Small intestine (tissue), 16 donors: ENCODE measurements at places on chromosomes 12 and 14.

DNA sequence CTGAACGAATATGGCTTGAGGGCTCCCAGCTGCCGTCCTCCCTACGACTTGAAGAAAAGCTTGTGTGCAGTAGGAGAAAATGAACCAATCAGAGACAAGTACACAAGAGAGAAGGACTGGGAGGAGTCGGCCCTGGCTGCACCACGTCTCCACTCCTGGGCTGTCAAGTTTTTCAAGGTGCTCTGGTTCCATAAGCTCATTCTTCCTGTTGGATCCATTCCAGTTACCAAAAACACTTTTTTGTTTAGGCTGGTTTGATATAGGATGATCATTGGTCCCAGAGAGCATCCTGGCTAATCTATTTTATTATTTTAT, 2.8 kb upstream of the A2ML1 start:
- H3K27me3 ChIP-seq, result no peaks in the 10 kb centered on the region
- H3K4me1 ChIP-seq, result no peaks in the 10 kb centered on the region
- no peaks in the 10 kb centered on the region for H3K36me3 ChIP-seq
- H3K4me3 ChIP-seq, result no peak overlapping the region
- no peak for DNase-seq
- no peak overlapping the region for H3K27ac ChIP-seq

- no peaks in the 10 kb centered on the region for H3K27me3 ChIP-seq
- DNase-seq, result peak; percentile 59
- peaks cover 28% of the 10 kb centered on the region for H3K4me1 ChIP-seq
- H3K36me3 ChIP-seq, result no peaks in the 10 kb centered on the region
- no peak overlapping the region for H3K27ac ChIP-seq
Measured at GRCh38 chr12:52119398-52120254, 40.1 kb downstream of the SMIM41 start.

DNA sequence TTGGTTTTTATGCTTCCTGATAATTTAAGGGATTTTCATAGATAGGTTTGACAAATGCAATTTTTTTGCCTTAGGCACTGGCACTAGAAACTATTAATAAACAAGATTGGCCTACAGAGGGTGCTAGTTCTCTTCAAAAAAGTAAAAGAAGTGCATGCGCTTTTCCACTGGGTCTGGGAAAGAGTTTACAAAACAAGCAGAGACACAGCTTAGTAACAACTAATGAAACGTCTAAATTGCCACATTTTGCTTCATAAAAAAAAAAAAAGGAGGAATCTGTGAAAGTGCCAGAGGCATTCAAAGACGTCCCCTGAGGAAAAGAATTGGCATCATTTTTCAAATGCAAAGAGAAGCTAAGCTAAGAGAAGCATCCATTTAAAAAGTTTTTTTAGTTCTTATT, 58.3 kb upstream of the EEA1 start:
- H3K4me3 ChIP-seq, result no peak overlapping the region
- DNase-seq, result peak; percentile 78
- H3K27me3 ChIP-seq, result no peaks in the 10 kb centered on the region

- H3K4me1 ChIP-seq, result no peaks in the 10 kb centered on the region
- H3K36me3 ChIP-seq, result no peaks in the 10 kb centered on the region
- no peaks in the 10 kb centered on the region for H3K27me3 ChIP-seq
- DNase-seq, result no peak
- no peak overlapping the region for H3K27ac ChIP-seq
- no peak overlapping the region for H3K4me3 ChIP-seq
Measured at GRCh38 chr12:70157099-70157498, 86.1 kb upstream of the CNOT2 start.

GRCh38 chr12:48831257-48831656, 13.0 kb downstream of the CACNB3 start:
- peaks cover 34% of the 10 kb centered on the region for H3K36me3 ChIP-seq
- H3K4me3 ChIP-seq, result no peak overlapping the region
- DNase-seq, result no peak
- H3K27ac ChIP-seq, result no peak overlapping the region
- H3K27me3 ChIP-seq, result no peaks in the 10 kb centered on the region

- H3K36me3 ChIP-seq, result no peaks in the 10 kb centered on the region
- no peak overlapping the region for H3K4me3 ChIP-seq
- DNase-seq, result no peak
- H3K27me3 ChIP-seq, result no peaks in the 10 kb centered on the region
- H3K4me1 ChIP-seq, result no peaks in the 10 kb centered on the region
Measured at GRCh38 chr14:77786148-77786547, 13.8 kb upstream of the ADCK1 start.

DNA sequence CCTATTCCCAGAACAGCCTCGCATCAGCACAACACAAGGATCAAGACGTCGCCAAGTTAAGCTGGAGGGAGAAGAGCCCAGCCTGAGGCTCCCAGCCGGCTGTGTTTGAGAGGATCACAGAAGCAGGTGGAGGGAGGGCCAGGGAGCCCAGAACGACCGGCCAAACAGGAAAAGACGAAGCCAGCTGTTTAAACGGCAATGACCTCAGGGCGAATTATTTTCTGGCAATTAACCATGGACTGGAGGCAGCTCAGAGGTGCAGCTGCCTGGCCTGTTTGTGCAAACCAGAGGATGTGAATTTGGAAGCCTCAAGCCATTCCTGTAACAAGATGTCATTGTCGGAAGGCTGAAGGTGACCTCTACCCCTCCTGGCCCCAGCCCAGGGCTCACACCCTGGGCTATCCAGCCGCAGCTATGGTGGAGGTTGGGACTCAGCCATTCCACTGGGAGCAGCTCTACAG, 175.8 kb upstream of the PRMT8 start:
- no peak overlapping the region for H3K27ac ChIP-seq
- no peak overlapping the region for H3K4me3 ChIP-seq
- peak; percentile 6 for DNase-seq
- no peaks in the 10 kb centered on the region for H3K36me3 ChIP-seq

DNA sequence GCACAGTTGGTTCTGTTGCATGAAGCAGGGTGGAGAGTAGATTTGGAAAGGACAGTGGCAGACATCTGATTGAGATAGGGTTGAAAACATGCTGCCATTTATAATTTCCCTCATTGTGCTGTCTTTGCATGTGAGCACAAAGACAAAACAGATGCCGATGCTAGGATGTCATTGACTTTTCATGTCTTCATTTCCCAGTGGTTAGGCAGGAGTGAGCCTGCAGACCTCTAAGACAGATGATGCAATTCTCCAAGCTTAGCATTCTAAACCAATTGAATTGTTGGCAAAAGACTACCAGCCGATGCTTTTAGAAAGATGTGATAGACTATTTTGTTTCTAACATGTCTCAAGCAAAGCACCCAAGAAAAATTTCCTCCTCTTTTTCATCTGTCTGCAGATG, 37.1 kb upstream of the PELI2 start:
- H3K4me1 ChIP-seq, result no peaks in the 10 kb centered on the region
- DNase-seq, result no peak
- H3K4me3 ChIP-seq, result no peak overlapping the region
- H3K27ac ChIP-seq, result no peak overlapping the region

GRCh38 chr14:94001016-94001415, 3.9 kb downstream of the CCDC197 start:
- no peak overlapping the region for H3K4me3 ChIP-seq
- H3K27me3 ChIP-seq, result no peaks in the 10 kb centered on the region
- H3K27ac ChIP-seq, result no peak overlapping the region
- H3K4me1 ChIP-seq, result no peaks in the 10 kb centered on the region
- no peaks in the 10 kb centered on the region for H3K36me3 ChIP-seq

DNA sequence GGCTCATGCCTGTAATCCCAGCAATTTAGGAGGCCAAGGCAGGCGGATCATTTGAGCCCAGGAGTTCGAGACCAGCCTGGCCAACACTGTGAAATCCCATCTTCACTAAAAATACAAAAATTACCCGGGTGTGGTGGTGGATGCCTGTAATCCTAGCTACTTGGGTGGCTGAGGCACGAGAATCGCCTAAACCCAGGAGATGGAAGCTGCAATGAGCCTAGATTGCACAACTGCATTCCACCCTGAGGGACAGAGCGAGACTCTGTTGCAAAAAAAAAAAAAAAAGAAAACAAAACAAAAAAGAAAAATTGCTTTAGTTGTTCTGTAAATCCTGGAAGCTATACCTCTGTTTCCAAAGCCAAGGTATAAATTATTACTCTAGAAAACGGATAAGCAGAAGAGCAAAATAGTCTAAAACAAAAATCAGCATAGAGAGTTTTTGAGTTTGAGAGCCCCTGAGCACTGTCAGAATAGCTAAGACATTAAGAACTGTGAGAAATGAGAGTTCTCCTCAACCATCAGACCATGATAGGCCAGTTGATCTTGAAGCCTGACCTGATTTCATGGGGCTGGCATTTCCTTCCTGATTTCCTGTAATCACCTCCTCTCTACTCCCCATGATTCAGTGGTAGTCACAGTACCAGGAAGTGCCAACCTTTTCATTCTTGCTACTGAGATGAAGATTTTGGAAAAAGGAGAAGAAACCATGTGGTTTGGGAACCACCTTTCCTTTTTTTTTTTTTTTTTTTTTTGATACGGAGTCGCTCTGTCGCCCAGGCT, 31.7 kb downstream of the ATP2A2 start:
- H3K27me3 ChIP-seq, result no peaks in the 10 kb centered on the region
- no peak overlapping the region for H3K4me3 ChIP-seq
- peaks cover 3% of the 10 kb centered on the region for H3K36me3 ChIP-seq
- DNase-seq, result peak; percentile 37

DNA sequence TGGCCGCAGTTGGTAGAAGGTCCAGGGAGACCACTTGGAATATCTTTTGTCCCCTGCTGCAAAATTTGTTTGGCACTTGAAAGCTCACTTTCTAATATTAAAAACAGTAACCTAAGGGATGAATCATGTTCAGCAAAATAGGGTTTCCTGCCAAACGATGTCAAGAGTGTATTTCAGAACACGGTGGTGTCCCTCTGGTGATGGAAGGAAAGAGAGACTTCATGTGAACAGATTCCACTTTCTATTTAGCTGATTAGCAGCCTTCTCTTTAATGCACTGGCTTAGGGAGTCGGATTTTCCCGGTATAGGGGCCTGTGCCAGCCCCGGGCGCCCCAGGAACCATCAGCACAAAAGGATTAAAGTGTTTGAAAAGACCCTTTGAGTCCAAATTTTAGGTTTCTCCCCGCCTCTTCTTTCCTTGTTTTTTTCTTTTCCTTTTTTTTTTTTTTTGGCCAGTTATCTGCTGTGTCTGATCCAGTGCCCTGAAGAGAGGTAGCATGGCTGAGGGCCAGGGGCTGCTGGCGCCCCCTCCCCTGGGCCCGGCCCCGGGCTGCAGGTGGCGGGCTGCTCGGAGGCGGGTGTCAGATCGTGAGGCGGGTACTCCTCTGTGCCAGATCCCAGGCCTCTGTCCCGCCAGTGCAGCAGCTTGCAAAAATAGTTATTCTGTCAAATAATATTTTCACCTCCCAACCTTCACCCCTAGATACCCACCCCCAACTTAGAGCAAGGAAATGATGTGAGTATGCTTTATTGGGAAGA, 88.3 kb downstream of the TESC start:
- H3K27me3 ChIP-seq, result no peaks in the 10 kb centered on the region
- DNase-seq, result no peak
- no peak overlapping the region for H3K4me3 ChIP-seq
- peaks cover 2% of the 10 kb centered on the region for H3K36me3 ChIP-seq

DNA sequence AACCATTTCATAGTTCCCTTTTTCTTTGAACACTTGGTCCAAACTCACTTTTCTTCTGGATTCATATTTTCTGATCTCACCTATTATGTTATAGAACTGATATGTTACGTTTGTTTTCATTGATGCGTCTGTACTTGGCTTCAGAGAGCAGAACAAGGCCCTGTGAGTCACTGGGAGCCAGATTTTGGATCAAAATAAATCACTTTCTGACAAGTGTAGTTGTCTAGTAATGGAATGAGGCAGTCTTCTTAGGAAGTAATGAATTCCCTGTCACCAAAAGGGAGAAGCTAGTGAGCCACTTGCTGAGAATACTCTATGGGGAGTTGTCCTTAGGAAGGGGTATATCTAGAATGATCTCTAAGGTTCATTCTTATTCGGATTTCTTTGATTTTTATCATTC, 10.2 kb downstream of the BICD1 start:
- DNase-seq, result no peak
- H3K4me3 ChIP-seq, result no peak overlapping the region
- H3K27ac ChIP-seq, result no peak overlapping the region
- no peaks in the 10 kb centered on the region for H3K4me1 ChIP-seq
- no peaks in the 10 kb centered on the region for H3K27me3 ChIP-seq

DNA sequence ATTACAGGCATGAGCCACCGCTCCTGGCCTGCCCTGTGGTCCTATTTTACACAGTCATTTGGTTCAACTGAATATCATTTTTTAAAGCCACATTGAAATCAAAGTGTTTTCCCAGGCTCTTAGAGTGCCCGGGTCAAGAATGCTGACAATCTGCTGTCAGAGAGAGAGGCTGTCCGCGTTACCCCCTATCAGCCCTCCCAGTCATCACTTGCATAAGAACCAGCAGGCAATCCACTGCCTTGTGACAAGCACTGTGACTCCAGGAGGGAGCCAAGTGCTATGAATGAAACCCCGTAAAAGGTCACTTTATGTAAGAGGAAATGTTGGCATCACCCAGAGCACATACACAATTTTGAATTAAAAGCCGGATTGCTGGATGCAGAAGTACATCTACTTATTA, 13.5 kb downstream of the PHLDA1 start:
- H3K27ac ChIP-seq, result no peak overlapping the region
- H3K4me1 ChIP-seq, result peaks cover 7% of the 10 kb centered on the region
- no peak overlapping the region for H3K4me3 ChIP-seq
- no peak for DNase-seq
- no peaks in the 10 kb centered on the region for H3K36me3 ChIP-seq
- H3K27me3 ChIP-seq, result no peaks in the 10 kb centered on the region

GRCh38 chr14:85241022-85241855, 288.7 kb upstream of the FLRT2 start:
- DNase-seq, result peak; percentile 36
- H3K4me3 ChIP-seq, result no peak overlapping the region
- H3K36me3 ChIP-seq, result no peaks in the 10 kb centered on the region
- no peaks in the 10 kb centered on the region for H3K27me3 ChIP-seq

DNA sequence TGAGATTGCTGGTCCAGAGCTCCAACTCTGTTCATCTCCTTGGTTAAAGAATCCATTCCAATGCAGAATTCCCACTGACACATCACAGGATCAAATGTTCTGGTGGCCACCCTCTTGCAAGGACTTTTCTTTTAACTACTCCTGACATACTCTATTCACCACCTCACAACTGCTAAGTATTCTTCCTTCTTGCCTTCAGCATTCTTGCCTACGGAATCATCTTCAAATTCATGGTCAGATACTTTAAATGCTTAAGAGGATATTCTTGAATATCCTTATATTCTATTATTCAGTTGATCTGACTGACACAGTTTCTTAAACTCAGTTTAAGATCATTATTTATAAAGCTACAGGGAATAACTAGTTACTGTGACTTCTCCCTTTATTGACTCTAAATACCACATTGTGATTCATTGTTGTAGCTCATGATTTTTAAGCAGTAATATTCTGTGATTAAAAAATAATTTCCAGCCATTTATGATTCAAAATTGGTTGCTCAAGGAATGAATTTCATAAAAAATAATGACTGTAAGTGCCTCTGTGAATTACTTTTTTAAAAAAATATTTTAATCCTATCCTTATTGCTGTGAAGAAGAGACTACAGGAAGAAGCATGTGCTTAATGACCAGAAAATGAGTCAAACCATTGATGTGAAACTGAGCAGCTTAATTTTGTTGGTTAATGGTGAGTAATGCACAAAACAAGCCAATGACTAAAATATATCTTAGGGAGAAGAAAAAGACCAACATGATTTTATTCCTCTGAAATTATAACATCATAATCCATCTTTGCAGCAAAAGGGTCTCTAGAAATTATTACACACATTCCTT, 207.1 kb downstream of the PIK3C2G start:
- no peak overlapping the region for H3K27ac ChIP-seq
- H3K4me1 ChIP-seq, result no peaks in the 10 kb centered on the region
- no peaks in the 10 kb centered on the region for H3K36me3 ChIP-seq
- H3K4me3 ChIP-seq, result no peak overlapping the region
